K562 (cell line): ENCODE measurements at places on chromosomes 12 and 14. TPM values are rescaled to one million over a fixed set of nuclear protein-coding genes. Genes with fewer than 3 reads are reported as not detected.

- peaks cover 3% of the 10 kb centered on the region for H3K4me1 ChIP-seq
- no peak within 1 kb of the TSS for H3K4me3 ChIP-seq
- peaks cover 38% of the 10 kb centered on the region for H3K27me3 ChIP-seq
- H3K36me3 ChIP-seq = no peaks in the 10 kb centered on the region
Observed at GRCh38 chr14:56810147-56810719, at the start of gene OTX2. OTX2 (minus strand) TSS chr14:56810479; CDS start chr14:56805456, 5,023 bp downstream.

Gene KHNYN
- 20.0 and 26.0 TPM in 2 replicates for total RNA-seq

DNA sequence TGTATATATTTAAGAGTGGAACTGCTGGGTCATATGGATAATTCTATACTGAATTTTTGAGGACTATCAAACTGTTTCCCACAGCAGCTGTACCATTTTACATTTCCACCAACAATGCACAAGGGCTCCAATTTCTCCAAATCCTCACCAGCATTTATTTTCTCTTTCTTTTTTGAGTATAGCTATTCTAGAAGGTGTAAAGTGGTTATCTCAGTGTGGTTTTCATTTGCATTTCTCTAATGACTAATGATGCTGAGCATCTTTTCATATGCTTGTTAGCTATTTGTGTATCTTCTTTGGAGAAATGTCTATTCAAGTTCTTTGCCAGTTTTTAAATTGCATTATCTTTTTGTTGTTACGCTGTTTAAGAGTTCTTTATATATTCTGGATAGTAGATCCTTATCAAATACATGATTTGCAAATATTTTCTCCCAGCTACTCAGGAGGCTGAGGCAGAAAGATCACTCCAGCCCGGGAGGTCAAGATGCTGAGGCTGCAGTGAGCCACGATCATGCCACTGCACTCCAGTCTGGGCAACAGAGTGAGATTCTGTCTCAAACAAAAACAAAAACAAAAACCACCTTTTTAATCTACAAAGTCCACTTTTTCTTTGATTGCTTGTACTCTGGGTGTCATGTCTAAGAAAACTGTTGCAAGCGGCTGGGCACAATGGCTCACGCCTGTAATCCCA, 32.8 kb downstream of the GTF2A1 start:
- H3K27me3 ChIP-seq = no peaks in the 10 kb centered on the region
- H3K4me3 ChIP-seq = no peak overlapping the region
- H3K36me3 ChIP-seq = peaks cover 79% of the 10 kb centered on the region; the same call in 2 of the 3 replicates
- no peak for DNase-seq

Gene SLCO1A2
- 2.6 and 3.7 TPM in 2 replicates for total RNA-seq

- no peak overlapping the region for H3K27ac ChIP-seq
- no peak for DNase-seq
- no peaks in the 10 kb centered on the region for H3K36me3 ChIP-seq
- no peaks in the 10 kb centered on the region for H3K4me1 ChIP-seq
Observed at GRCh38 chr12:82660541-82661325, 26.0 kb upstream of the TMTC2 start.

Gene TAS2R7
- total RNA-seq = not detected in 2 replicates

Gene METTL17
- total RNA-seq = 82.7 and 83.6 TPM in 2 replicates

Gene GLT8D2
- total RNA-seq = not detected in 2 replicates

Gene RILPL2
- total RNA-seq = 3.8 and 4.8 TPM in 2 replicates

DNA sequence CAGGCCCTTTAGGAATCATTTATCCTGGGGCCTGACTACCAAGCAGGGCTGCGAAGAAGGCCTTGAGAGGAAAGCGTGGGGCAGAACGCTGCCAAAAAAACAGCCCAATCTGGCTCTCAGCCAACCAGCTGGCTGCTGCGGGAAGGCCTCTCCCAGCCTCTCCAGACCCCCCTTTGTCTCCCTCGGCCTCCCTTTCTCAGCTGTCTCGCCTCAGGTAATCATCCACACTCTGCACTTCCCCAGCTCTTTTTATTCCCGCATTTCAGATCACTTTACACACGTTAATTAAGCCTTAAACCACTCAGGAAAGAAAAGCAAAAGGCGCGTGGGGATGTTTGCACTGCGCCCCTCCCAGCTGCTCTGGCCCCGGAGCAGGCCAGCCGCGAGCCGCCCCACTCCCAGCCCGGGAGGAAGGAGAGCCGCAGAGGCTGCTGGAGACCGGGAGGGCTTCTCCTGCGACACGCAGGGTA, 208.2 kb upstream of the FOXN3 start:
- no peaks in the 10 kb centered on the region for H3K36me3 ChIP-seq
- H3K27ac ChIP-seq = no peak overlapping the region
- H3K4me3 ChIP-seq = no peak overlapping the region
- H3K27me3 ChIP-seq = no peaks in the 10 kb centered on the region; the same call in 2 of the 3 replicates
- no peaks in the 10 kb centered on the region for H3K4me1 ChIP-seq
- no peak for DNase-seq

DNA sequence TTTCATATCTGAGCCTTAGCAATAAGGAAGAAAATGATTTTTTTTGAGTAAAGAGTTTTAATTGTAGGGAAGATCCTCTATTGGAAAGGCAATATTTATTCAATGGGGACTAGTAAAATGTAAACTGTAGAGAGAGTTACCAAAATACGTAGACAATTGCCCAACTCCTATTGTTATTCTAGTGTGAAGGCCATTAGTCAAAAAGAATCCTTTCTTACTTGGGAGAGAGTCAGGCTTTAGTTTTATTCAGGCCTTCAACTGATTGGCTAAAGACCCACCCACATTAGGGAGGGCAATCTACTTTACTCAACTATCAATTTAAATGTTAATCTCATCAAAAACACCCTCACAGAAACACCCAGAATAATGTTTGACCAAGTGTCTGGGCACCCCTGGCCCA, 485.8 kb upstream of the ATXN7L3B start:
- DNase-seq = no peak
- no peak overlapping the region for H3K27ac ChIP-seq
- H3K4me3 ChIP-seq = no peak overlapping the region

DNA sequence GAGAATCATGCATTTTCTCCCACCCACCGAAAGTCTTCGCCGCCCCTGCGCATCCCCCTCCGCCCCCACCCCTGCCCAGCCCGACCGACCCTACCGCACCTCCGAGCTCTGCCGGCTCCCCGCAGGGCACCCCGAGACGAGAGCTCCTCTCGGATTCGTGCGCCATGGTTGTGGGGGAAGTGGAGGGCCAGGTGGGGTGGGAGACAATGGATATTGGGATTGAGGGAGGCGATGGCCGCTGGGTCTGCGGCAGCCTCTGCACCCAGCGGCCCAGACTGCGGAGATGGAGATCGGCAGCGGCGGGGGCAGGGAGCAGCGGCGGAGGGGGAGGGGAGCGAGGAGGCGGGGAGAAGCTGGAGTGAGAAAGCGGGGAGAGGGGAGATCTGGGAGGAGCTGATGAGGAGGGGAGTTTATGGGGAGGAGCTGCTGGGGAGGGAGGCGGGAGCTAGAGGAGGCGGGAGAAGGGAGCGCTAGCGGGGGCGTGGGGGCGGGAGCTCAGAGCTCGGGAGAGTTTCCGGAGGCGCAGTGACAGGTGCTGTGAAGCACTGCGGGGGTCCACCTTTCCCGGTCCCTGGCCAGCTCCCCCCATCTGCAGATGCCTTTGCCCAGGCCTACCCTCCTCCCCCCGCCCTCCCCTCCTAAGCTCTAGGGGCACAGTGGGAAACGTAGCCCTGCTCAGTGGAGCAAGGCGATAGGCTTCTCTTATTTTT, at the start of gene SALL2:
Gene SALL2, minus strand, starts transcription at position 385 of the 710 bp plus-strand sequence. Its CDS starts 219 bp downstream, at position 166.
- H3K36me3 ChIP-seq = peaks cover 28% of the 10 kb centered on the region; the same call in 2 of the 3 replicates
- peaks cover 34% of the 10 kb centered on the region for H3K4me1 ChIP-seq
- H3K27ac ChIP-seq = peak within 1 kb of the TSS; percentile 80
- peak within 1 kb of the TSS; percentile 68 for H3K4me3 ChIP-seq
- H3K27me3 ChIP-seq = no peaks in the 10 kb centered on the region
- DNase-seq = peak; percentile 85

GRCh38 chr12:68913682-68914081, 19.3 kb downstream of the CPM start:
- no peak overlapping the region for H3K27ac ChIP-seq
- H3K36me3 ChIP-seq = no peaks in the 10 kb centered on the region
- H3K4me1 ChIP-seq = no peaks in the 10 kb centered on the region

DNA sequence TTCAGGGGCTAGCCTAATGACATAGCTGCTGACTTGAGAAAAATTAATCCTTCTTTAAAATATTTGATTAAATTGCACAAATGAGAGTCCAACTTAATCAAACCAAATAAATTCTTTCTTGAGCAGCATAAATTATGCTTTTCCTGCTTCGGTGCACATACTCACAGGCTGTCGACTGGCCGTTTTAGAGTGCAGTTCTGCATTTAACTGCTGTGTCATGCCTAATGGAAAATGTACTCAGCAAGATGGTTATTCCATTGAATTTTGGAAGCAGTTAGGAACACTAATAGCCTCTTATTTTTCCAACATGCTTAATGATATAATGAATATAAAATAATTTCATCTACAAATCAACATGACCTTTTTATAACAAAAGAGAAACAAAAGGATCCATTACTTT, 266.1 kb upstream of the LRIG3 start:
- H3K4me1 ChIP-seq = no peaks in the 10 kb centered on the region
- H3K4me3 ChIP-seq = no peak overlapping the region
- no peaks in the 10 kb centered on the region for H3K36me3 ChIP-seq
- no peaks in the 10 kb centered on the region for H3K27me3 ChIP-seq
- no peak for DNase-seq

DNA sequence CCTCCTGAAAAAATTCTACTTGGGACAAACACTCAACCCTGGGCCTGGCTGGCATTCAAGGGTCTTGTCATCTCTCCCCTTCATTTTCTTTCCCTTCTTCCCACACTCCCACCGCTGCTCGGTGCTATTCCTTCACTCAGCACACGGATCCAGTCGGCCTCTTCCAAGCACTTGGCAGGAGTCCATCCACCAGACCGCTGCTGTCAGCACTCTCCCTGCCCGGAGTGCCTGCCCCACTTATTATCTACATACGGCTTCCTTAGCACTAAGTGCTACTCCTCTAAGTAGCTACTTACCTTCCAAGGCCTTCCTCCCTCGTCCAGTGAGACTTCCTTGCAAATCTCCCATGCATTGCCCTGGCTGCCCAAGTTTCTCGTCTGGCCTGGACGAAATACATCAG, 29.8 kb downstream of the CALM1 start:
- DNase-seq = no peak
- no peaks in the 10 kb centered on the region for H3K36me3 ChIP-seq
- H3K27me3 ChIP-seq = peaks cover 35% of the 10 kb centered on the region
- no peak overlapping the region for H3K27ac ChIP-seq

DNA sequence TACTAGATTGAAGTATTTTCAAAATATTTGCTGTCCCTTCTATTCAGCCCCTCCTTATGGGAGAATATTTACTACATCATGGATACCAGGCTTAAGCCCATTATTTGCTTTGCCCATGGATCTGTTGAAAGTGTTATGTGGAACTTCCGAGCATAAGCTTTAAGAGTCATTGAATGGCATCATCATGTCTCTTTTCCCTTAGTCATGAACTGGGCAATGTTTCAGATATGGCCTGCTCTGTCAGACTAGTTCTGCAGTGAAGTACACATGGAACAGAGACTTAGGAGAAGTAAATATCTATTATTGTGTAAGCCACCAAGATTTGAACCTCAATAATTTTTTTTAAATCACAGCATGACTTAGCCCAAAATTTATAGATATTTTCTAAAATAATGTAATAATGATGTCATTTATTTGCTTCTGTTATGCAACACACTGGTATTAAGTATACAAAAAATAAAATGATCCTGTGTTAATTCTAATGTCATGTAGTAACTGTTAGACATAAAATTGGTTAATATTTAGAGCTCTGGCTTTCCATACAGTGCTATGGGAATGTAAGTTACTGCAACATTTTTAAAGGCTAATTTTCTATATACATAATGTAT, 1097.3 kb downstream of the SLC16A7 start:
- no peak overlapping the region for H3K4me3 ChIP-seq
- H3K27ac ChIP-seq = no peak overlapping the region

- no peak overlapping the region for H3K27ac ChIP-seq
- no peak overlapping the region for H3K4me3 ChIP-seq
- no peaks in the 10 kb centered on the region for H3K36me3 ChIP-seq
- no peak for DNase-seq
Observed at GRCh38 chr12:96431067-96431466, 30.8 kb upstream of the CDK17 start.

Gene PRKD1
- total RNA-seq = 0.16 TPM in 2 replicates

Gene GRIP1
- 0.75 and 1.1 TPM in 2 replicates for total RNA-seq

Gene SLC6A12
- total RNA-seq = not detected in 2 replicates

GRCh38 chr14:98393527-98393926, 878.5 kb downstream of the BCL11B start:
- DNase-seq = no peak
- H3K4me3 ChIP-seq = no peak overlapping the region
- no peak overlapping the region for H3K27ac ChIP-seq
- no peaks in the 10 kb centered on the region for H3K4me1 ChIP-seq

- H3K36me3 ChIP-seq = no peaks in the 10 kb centered on the region
- H3K4me3 ChIP-seq = no peak overlapping the region
- H3K27ac ChIP-seq = peak overlapping the region; percentile 54; the same call in 1 of the 3 replicates
- no peaks in the 10 kb centered on the region for H3K27me3 ChIP-seq
Observed at GRCh38 chr12:53160000-53160399, 20.5 kb upstream of the ZNF740 start.

DNA sequence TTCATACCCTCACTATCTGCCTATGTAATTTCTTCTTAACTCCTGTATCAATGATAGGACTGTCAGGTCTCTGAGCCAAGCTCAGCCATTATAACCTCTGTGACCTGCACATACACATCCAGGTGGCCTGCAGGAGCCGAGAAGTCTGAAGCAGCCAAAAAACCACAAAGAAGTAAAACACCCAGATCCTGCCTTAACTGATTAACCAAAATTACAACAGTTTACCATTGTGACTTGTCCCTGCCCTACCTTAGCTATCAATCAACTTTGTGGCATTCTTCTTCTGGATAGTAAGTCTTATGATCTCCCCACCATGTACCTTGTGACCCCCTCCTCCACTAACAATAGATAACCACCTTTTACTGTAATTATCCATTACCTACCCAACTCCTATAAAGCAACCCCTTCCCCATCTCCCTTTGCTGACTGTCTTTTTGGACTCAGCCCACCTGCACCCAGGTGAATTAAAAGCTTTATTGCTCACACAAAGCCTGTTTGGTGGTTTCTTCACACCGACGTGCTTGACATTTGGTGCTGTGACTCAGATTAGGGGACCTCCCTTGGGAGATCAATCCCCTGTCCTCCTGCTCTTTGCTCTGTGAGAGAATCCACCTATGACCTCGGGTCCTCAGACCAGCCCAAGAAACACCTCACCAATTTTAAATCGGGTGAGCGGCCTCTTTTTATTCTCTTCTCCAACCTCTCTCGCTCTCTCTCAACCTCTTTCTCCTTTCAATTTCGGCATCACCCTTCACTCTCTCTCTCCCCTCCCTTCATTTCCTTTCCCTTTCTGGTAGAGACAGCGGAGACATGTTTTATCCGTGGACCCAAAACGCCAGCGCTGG, 11.5 kb upstream of the LGMN start:
- H3K4me3 ChIP-seq = no peak overlapping the region
- H3K36me3 ChIP-seq = no peaks in the 10 kb centered on the region
- H3K27ac ChIP-seq = peak overlapping the region; percentile 69; the same call in 2 of the 3 replicates
- DNase-seq = no peak

Gene TSPAN9
- total RNA-seq = 0.60 and 0.94 TPM in 2 replicates

Gene TMEM106C
- total RNA-seq = 44.6 and 47.3 TPM in 2 replicates
